ENCODE measurements at places on chromosomes 5 and 9.

GRCh38 chr5:117860550-117860949 is 1127.8 kb downstream of the DTWD2 start:
- no peak for DNase-seq

- no peak for DNase-seq
Observed at GRCh38 chr5:137714494-137714893, 21.4 kb downstream of the KLHL3 start.

DNA sequence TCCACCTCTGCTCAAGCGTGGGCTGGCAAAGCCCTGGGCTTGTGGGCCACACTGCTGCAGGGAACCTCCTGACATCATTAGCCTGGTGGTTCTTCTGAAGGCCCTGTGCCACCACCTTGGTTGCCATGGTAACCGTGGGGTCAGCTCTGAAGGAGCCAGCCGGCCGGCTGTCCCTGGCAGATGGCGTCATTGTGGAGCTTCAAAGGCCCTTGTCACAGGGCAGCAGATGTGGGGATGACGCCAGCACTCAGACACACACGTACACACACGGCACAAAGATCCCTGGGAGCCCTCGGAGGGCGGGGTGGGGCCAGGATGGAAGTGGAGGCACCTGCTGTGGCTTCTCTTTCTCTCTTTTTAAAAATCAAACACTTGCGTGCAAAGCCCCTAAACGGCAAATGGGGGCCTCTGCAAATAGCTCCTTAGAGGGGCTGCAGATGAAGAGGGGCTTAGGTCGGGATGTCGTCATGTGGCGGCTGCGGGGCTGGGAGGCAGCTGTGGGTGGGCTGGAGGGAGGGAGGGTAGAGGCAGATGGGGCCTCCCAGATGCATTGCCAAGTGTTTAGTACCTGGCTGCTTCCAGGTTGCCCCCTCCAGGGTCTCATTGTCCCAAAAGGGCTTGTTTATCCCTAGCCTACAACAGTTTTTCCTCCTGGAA is 19.5 kb upstream of the RPL26L1 start:
- no peak for DNase-seq

- DNase-seq: peak; percentile 8
Observed at GRCh38 chr9:69121155-69122081, 52.7 kb upstream of the TJP2 start.

GRCh38 chr5:139644001-139644456 is 4.1 kb upstream of the CXXC5 start:
- no peak for DNase-seq

DNA sequence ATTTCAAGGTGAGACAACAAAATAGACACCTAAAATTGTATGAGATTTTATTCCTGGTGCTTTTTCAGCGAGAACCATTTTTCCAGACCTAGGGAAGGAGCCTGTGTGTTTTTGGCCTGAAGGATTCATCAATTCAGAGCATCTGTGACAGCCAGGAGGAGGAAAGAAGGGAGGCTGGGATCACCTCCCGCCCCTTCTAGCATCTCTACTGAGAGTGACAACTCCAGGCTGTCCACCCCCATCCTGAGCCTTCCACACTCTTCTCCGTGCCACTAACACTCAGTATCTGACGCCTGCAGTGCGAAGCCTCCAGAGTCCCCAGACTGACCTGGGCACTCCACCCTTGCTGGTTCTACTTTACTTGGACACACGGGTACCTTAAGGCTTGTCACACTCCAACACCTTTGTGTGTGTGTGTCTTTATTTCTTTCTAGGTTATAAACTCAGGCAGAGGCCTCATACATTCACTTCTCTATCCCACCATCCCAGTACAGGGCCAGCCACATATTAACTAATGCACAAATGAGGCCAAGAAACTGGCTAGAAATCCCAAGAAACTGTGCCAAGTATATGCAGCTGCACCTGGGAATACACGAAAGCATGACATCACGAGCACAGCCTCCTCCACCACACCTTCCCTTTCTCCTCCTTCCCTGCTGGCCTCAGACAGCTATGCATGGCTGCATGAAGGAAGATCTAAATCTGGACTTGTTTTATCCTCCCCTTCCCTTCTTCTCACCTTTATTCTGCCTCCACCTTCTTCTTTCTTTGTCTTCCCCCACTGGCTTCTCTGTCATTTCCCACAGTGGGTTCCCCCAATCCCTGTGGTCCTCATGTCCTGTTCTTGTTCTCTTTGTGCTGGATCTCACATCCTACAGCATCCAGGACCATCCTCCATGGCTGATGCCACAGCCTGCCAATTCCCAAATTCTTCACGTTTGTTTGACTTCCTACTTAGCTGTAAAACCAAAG is 16.0 kb downstream of the S1PR3 start:
- DNase-seq: no peak

DNA sequence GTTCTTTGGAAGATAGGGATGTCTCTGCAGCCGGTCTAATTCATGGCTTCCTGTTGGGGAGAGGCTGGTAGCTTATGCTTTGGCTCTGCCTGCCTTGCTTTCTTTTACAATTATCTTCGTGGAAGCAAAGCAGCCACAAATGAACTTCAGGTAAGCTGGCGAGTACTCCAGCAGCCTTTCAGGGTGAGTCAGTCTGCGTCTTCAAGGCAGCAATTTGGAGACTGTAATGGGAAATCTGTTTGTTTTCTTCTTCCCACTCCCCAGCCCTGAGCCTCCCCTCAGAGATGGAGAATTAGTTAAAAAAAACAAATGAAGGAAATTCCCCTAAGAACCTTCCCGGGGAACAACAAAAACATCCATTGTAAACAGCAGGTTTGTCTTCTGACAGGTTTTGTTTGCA is 100.1 kb downstream of the PSAT1 start:
- no peak for DNase-seq

GRCh38 chr9:124507880-124508423 is 753 bp upstream of the NR5A1 start:
- DNase-seq: no peak

DNA sequence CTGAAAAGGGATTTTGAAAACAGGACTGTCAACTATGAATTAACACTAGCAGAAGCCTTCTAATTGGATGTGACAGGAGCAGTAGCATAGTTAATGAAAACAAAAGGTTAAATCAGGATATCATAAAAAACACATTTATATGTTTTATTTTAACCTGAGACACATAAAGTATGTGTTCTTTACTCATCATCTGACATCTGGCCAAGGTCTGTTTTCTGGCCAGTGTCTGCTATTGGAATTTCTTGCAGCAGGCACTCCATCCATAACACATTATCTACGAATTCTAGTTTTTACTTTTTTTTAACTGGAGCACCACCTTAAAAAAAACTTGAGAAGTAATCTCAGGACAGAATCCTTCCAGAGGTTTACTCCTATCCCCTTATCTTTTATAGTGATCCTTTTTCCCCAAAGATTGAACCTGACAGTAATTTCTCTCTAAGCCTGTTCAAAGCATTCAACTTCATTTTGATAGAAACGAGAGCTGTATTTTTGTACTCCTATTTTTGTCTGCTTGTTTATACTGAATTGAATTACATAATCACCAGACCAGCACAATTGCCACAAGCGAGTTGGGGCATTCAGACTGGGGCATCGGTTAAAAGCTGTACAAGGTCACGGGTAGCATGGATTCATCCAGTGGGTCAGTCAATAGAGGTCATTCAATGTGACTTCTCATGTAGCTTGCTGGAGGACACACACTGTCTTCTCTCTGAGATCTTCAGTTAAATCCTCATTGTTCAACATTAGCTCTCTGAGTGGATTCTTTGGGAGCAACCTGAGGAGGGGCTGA is 205.6 kb upstream of the CLINT1 start:
- DNase-seq: no peak

DNA sequence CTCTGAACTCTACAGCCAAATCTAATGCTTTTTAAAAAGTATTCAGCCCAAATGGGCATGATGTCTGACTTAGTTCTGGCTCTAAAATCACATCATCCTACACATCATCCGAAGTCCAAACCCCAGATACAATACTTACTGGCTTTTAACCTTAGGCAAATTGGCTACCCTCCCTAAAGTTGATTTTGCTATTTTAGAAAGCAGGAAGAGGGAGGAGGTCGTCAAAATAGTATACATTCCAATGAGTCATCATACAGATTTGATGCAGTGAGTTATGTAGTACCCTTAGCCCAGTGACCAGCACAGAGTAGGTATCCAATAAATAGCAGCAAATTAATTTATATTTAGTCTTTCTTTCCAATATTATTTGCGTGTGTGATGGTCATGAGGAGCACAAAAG is 582.0 kb upstream of the TUSC1 start:
- no peak for DNase-seq

GRCh38 chr5:31819926-31820516 is 181.1 kb downstream of the PDZD2 start:
- no peak for DNase-seq

GRCh38 chr5:1509346-1510085 is 14.2 kb downstream of the LPCAT1 start:
- DNase-seq: no peak

DNA sequence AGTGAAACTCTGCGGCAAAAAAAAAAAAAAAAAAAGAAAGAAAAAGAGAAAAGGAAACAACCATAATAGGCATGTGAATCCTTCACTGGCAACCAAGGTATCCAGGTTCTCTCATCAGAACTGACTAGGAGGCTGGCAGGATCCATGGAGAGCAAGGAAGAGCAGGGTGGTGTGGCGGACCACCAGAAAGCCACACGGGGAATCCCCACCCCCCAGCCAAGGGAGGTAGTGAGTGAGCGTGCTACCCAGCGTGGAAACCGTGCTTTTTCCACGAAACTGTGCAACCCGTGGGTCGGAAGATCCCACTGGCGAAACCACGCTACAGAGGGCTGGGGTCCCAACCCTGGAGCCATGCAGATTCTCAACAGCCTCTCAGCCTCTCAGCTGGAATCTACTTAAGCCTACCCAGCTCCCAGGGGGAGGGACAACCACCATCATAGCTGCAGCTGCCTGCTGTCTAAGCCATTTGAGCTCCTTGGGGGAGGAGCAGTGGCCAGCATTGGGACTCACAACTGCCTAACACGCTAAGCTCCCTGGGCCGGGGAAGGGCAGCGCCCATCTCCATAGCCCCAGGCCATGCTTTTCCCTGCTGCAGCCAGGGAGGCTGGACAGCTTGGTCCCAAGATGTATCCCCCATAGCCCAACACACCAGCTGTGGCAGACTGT is 91.6 kb downstream of the PRELID2 start:
- no peak for DNase-seq

DNA sequence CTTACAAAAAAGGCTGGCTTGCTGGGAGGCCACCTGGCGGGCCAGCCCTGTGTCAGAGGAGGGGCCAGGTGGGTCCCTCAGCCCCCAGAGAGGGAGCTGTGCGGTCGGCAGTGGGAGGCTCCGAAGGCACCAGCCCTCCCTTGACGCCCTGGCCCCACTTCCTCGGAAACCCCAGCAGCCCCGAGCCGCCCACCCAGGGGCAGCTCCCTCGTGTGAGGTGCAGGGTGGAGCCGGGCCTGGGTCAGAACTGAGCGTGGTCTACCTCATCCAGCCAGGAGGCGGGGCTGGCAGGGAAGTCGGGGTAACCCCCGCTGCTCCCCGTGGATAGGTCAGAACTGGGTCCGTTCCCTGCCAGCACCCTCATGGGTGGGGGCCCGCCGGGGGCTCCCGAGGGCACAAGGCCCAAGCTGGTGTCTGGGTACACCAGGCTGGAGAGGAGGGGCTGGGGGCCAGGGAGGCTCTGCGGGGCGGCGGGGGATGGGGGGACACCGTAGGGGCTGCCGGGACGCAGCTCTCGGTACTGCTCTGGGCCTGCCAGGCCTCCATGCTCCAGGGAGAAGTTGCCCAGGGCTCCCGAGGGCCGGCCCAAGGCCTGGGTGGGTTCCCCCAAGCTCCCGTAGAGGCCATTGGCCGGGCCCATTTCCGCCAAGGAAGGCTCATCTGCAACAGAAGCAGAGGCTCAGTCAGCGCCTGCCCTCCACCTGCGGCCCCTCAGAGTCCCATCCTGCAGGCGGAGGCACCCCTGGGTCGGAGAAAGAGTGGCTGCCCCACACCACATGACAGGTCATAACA is 7.6 kb downstream of the LHX3 start:
- DNase-seq: no peak

DNA sequence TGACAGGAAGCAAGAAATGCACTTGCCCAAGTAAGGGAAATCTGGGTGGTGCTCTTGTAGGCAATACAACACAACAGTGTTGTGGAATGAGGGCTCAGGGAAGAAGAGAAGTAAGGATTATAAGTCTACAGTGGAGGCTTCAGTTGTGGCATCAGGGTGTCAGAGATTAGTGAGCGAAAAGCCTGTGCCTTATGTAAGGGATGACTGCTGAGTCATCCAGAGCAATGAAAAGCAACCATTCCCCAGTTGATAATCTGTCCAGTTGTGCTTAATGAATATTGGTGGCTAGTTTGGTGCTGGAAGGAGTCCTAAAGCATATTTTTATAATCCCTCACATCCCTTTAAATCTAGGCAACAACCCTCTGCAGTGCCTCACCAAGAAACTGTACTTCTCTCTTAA is 42.0 kb downstream of the FBXO38 start:
- no peak for DNase-seq

GRCh38 chr5:34811706-34812105 is 27.3 kb upstream of the TTC23L start:
- no peak for DNase-seq

- DNase-seq: no peak
Observed at GRCh38 chr9:80222466-80223169, 650.9 kb downstream of the TLE4 start.

DNA sequence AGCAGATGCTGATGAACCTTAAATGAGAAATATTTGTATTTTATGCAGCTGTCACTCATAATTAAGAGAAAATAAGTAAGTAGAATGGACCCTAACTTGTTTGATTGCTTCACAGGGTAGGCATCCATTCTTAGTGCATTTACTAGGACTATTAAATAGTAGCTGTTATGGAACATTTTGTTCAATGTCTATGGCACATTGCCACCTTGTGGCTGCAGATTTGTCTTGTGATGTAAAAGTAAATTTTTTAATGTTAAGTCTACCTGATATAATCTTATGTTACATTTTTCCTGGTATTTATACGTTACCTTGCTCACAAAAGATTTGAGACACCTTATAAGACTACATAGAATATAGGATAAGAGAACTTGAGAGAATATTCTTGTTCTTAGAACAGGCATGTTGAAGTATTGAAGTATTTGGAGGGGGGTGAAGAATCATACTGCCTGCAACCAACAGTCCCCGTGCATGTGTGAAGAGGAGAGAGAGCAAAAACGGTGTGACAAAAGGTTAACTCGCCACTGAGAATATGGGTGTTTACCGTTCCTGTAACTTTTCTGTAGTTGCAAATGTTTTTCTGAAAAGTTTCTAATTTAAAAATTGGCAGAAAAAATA is 161.1 kb downstream of the MAST4 start:
- peak; percentile 18 for DNase-seq

Data from stimulated activated CD4-positive, alpha-beta T cell treated with anti-CD3 and anti-CD28 coated beads, Interleukin-4, amount 100 ng/mL, for 24 hours (primary cell).